ENCODE measurements at places on chromosomes 6 and 20.

DNA sequence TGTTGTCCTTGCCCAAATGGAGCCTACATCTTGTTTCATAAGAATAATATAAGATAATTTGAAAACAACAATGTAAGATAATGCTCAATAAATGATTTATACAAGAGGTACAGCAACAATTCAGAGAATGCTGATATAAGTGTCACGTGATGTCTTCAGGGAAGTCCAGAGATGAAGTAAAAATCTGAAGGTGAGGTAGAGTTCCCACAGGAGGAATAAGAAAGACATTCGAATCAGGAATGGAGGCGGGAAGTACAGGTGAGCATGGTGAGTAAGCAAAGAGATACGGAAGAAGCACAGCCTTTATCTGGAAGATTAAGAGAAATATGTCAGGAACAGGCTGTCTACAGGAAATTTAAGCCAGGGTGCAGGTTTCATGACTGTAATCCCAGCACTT, 165.9 kb upstream of the MARCKS start:
- DNase-seq, result no peak

GRCh38 chr6:15754706-15755079, 91.9 kb upstream of the DTNBP1 start:
- no peak for DNase-seq

GRCh38 chr20:3648951-3649350, 14.2 kb downstream of the GFRA4 start:
- no peak for DNase-seq

GRCh38 chr6:36692861-36693702, 4.5 kb upstream of the RAB44 start:
- DNase-seq, result no peak

DNA sequence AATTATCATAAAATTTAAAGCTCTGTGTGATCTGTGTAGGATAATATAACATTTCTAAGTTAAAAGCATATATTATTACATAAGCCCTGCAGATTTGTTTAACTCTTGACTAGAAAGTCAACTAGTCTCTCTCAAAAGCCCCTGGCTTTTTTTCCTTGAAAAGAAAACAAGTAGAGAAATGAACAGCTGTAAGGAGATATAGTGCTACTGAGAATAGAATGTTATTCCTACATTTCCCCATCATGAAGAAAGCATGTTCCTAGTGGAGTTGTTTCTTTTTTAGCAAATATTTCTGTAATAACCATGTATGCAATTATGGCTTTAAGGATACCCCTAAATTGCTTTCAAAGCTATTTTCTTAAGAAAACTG, 37.6 kb downstream of the SHLD1 start:
- DNase-seq, result no peak

DNA sequence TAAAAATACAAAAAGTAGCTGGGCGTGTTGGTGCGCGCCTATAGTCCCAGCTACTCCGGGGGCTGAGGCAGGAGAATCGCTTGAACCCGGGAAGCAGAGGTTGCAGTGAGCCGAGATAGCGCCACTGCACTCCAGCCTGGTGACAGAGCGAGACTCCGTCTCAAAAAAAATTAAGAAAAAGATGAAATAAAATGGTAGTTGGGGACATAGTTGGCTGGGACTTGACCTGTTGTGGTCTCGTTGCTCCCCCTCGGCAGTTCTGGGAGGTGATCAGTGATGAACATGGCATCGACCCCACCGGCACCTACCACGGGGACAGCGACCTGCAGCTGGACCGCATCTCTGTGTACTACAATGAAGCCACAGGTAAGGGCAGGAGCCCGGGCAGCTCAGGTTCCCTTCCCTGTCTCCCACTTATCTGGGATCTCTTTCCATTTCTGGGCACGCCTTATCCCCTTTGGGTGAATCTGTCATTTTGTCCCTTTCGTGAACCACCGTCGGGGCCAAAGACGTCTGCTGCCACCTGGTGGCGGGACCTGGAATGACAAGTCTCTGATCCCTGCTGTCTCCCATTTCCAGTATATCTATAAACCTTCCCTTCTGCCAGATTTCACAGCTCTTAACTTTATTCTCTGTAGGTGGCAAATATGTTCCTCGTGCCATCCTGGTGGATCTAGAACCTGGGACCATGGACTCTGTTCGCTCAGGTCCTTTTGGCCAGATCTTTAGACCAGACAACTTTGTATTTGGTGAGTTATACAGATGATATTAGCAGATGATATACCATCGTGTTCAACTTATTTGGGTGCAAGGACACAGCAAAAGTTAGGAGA, 2.3 kb downstream of the TUBB start:
- peak; percentile 77 for DNase-seq

- no peak for DNase-seq
Observed at GRCh38 chr6:43465948-43466347, 10.6 kb upstream of the DLK2 start.

GRCh38 chr6:28258877-28259777, at the start of gene NKAPL:
Gene NKAPL, plus strand, starts transcription at chr6:28259297. Its CDS starts 75 bp downstream, at chr6:28259372.
- DNase-seq, result peak; percentile 73

DNA sequence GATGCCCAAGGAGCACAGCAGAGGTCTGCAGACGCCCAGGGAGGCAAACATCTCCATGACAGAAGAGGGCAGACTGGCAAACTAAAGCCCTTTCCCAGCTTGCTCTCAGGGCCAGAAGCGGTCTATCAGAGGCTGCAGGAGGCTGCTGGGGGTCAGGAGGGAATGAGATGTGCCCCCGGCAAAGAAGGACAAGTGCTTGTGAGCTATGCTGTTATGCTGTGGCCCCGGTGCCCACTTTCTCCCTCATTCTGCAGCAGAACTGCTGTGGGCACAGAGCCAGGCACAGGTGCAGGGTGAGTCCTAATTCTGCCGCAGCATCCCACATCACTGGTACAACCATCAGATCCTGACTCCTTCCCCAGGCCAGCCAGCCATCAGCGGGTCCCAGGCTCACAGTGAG, 46.4 kb downstream of the LRFN2 start:
- no peak for DNase-seq

DNA sequence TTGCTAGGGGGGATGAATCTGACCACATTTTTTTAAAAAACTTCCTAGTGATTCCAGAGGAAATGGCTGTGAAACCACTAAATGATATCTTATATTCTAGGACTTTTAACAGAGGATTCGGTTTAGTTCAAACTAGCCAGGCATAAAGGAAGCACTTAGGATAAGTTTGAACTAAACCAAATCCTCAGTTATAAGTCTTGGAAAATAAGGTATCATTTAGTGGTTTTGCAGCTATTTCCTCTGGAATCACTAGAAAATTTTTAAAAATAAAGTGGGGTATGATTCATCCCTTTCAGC, 327.9 kb upstream of the QKI start:
- peak; percentile 62 for DNase-seq

DNA sequence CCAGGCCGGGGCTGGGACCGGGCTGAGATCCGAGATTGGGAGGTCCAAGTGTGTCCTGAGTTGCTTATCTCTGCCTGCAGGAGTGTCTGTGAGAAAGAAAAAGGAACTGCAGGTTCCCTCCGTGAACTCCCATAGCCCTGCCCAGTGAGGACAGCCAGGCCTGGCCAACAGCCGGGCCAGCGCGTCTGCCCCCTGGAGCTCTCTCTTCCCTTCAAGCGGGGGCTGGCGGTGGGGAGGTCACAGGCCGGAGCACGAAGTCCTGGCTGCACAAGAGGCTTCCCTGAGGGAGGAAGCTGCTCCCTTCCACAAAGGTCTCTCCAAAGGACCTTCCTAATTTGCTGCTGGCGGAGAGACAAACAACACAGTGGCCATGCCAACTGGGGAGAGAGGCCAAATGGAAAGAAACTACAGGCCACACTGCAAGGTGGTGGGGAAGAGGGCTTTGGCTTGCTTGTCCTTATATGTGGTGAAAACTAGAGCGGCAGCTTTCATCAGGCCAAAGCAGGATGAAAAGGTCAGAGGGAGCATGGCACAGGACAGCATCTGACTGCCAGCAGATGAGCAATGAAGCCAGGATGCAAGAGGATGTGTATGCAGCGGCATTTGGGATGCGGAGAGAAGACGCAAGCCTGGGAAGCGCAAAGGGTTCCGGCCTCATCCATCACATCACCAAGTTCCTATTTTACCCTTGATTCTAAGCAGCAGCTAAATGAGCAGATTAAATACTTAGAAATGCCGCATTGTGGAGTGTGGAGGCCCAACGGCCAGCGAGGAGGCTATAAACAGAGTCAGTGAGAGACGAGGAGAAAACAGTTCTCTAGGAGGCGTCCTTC, 260.0 kb downstream of the ERMARD start:
- DNase-seq, result no peak

DNA sequence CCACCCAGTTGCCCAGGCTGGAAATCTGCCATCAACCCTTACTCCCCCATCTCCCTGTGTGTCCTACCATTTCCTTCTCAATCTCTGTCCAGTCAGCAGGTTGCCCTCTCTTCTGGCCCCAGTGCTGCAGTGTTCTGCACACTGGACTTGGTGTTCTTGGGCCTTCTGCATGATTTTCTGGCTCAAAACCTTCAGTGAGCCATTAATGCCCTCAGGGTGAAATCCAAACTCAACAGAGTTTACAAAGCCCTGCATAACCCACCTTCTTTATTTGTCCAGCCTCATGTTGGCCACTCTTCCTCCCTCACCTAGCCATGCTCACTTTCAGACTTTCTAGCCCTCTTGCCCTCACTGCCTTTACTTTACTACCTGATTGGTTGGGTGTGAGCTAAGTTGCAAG, 5.0 kb upstream of the GSTA3 start:
- DNase-seq, result no peak

DNA sequence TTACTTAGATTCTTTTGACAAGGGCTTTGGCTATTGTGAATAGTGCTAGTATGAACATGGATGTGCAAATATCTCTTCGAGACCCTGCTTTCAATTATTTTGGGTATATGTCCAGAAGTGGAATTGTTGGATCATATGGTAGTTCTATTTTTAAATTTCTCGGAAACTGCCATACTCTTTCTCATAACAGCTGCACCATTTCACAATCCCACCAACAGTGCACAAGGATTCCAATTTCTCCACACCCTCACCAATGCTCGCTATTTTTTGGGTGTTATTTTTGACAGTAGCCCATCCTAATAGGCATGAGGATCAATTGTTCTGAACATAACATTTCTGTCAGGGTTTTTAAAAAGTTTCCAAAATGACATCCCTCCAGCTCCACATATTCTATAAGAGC, 69.2 kb upstream of the ESR1 start:
- DNase-seq, result no peak

GRCh38 chr6:77707603-77708002, 54.8 kb downstream of the MEI4 start:
- no peak for DNase-seq

- DNase-seq, result peak; percentile 74
Observed at GRCh38 chr6:36924131-36924530, 30.4 kb upstream of the PI16 start.

DNA sequence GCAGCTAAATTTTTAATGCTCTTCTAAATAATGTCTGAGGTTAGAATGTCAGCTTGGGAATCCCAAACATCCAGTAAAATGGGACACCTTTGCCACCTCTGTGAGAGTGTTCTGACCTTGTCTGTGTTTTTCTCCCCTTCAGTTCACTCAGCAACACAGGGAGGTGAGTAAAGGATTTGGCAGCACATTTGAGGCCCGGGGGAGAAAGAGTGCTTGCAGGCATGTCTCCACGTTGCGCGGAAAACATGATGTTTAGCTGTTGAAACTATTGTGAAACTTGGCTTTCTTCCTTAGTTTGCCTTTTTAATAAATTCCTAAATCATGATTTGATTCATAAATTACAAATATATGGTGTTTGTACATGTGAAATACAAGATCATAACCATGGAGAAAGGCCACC, 707.8 kb upstream of the FLRT3 start:
- DNase-seq, result peak; percentile 61

DNA sequence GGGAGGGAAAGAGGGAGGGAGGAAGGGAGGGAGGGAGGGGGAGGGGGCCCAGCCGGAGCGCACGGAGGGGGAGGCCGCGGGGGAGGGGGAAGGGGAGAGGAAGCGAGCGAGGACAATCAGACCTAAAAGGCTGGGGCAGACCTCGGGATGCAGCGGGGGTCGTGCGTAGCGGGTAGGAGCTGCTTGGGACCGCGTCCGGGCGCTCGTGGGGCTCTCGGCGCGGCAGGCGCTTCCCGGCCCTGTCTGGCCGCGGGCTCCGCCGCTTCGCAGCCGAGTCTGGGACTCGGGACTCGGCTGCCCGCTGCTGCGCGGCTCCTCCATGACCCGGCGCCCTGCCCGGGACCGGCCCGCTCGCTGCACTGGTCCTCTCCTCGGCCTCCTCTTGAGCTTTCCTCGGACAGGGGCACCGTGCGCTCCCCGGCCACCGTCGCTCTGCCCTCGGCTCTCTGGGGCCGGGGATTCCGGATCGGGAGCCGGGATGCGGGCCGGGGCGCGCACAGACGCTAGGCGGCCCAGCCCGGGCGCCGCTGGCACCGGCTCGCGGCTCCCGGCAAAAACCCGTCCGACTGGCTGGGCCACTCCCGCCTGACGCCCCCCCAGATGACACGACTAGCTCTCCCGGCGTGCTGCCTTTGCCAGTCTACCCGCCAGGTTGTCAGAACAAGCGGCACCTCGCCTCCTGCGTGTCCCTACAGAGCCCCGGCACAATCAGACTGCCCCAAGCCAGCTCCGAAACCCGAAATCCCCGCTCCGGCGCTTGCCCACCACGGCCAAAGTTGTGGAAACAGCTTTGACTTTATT, 2.2 kb downstream of the TFAP2A start:
- peak; percentile 10 for DNase-seq

- DNase-seq, result peak; percentile 28
Observed at GRCh38 chr6:13355999-13356785, 27.9 kb upstream of the TBC1D7 start.

- DNase-seq, result no peak
Observed at GRCh38 chr6:169850154-169850553, 98.7 kb downstream of the ERMARD start.

DNA sequence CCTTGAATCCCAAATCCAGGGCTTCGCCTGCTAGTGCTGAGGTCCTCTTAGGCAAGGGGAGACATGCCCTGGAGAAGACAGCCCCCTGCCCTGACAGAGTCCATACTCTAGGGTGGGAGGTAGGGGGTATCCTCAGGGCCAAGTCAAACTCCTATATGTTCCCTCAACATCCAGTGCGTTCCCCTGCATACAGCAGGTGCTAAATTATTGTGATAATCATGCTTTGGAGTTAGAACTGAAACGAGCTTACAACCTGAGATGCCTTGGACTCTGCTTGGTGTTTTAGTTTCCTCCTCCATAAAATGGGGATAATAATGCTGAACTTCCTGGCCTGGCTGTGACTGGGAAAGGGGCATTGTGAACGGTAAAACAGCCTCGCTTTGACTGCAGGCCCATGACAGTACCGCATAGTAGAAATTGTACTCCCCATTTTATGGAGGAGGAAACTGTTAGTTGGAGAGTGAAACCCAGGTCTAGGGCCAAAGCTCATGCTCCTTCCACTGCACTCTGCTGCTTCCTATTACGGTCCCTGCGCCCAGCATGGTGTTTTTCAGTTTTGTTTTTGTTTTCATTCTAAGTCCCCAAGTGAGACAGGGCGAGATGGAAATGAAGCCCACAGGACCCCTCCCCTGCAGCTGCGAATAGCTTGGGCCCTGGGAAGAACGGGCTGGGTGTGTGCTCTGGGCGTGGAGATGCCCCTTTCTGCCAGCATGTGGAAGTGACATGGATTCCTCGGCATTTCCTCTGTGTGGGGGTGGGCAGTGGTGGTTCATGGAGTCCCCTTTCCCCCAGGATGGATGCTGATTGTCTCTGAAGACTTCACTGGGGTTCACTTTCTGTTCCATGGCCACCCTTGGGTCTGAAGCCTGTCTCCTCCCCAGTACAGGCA, 162.5 kb downstream of the VEGFA start:
- peak; percentile 35 for DNase-seq

GRCh38 chr6:54595844-54596243, 250.7 kb upstream of the FAM83B start:
- DNase-seq, result peak; percentile 67

GRCh38 chr20:48783533-48784272, 44.1 kb downstream of the PREX1 start:
- no peak for DNase-seq

Measured in fibroblast of skin of abdomen (primary cell).